ENCODE measurements at places on chromosomes 5 and 9. TPM values are rescaled to one million over a fixed set of nuclear protein-coding genes. Genes with fewer than 3 reads are reported as not detected.

- no peak for DNase-seq
- H3K27ac ChIP-seq: no peak overlapping the region
- no peaks in the 10 kb centered on the region for H3K36me3 ChIP-seq
- H3K4me3 ChIP-seq: no peak overlapping the region
- no peaks in the 10 kb centered on the region for H3K27me3 ChIP-seq
- peaks cover 24% of the 10 kb centered on the region for H3K4me1 ChIP-seq
Measured at GRCh38 chr5:151005187-151005949, 15.0 kb upstream of the GPX3 start.

GRCh38 chr5:39256477-39257235 lies 37.3 kb upstream of the FYB1 start:
- no peaks in the 10 kb centered on the region for H3K36me3 ChIP-seq
- H3K27ac ChIP-seq: no peak overlapping the region
- no peak overlapping the region for H3K4me3 ChIP-seq
- no peaks in the 10 kb centered on the region for H3K4me1 ChIP-seq

GRCh38 chr5:65043843-65044359 lies 275.2 kb downstream of the CWC27 start:
- H3K4me1 ChIP-seq: no peaks in the 10 kb centered on the region
- no peak overlapping the region for H3K27ac ChIP-seq
- no peak overlapping the region for H3K4me3 ChIP-seq
- no peak for DNase-seq
- no peaks in the 10 kb centered on the region for H3K27me3 ChIP-seq
- H3K36me3 ChIP-seq: no peaks in the 10 kb centered on the region

NUTM2F gene
- not detected for total RNA-seq

- no peaks in the 10 kb centered on the region for H3K36me3 ChIP-seq
- no peak overlapping the region for H3K27ac ChIP-seq
- H3K4me3 ChIP-seq: no peak overlapping the region
- no peaks in the 10 kb centered on the region for H3K27me3 ChIP-seq
- DNase-seq: no peak
Measured at GRCh38 chr5:9686216-9686615, 56.1 kb upstream of the TAS2R1 start.

DNA sequence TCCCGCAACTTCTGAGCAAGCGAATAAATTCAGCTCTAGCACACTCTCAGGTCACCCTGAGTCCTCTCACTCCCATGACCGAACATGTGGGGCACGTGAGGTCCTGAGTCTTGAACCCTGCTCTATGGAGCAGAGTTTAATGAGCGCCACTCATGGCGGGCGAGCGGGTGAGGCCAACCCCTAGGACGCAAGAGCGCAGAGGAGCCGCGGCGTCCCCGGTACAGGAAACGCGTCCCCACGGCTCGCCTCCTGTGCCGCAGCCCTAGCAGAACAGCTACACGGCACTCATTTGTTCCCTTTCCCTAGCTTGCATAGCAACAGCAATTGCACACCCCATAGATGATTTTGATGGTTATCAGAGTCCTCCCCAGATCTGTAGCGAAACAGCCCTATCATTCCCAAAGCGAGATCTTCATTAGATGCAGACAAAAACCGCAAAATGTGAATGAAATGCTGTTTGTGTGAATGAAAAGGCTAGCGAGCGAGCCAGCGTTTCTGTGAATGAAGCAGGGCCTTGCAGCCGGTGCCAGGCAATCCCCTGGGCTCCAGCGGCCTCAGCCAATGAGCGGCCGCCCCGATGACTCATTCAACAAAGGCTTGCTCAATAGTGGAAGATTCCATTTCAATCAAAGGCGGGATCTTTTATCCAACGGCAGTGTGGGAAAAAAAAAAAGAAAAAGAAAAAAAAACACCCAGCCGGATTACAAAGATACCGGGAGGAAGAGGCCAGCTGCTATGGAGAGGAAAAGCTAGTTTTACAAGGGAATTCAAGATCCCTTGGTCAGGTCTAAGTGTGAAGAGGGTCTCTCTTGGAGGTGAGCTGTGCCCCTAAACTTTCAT lies 1.5 kb upstream of the SHC3 start:
- peak; percentile 18 for DNase-seq
- H3K27me3 ChIP-seq: peaks cover 23% of the 10 kb centered on the region
- H3K4me3 ChIP-seq: no peak overlapping the region
- H3K4me1 ChIP-seq: no peaks in the 10 kb centered on the region
- H3K36me3 ChIP-seq: no peaks in the 10 kb centered on the region

All from K562 (cell line).